ENCODE measurements at places on chromosomes 6 and 20.

GRCh38 chr6:14966906-14967711 is 278.8 kb upstream of the JARID2 start:
- no peak for DNase-seq

- DNase-seq: peak; percentile 18
Measured at GRCh38 chr6:99282479-99283062, 66.9 kb downstream of the FAXC start.

GRCh38 chr6:16840725-16841124 is 79.5 kb upstream of the ATXN1 start:
- no peak for DNase-seq

DNA sequence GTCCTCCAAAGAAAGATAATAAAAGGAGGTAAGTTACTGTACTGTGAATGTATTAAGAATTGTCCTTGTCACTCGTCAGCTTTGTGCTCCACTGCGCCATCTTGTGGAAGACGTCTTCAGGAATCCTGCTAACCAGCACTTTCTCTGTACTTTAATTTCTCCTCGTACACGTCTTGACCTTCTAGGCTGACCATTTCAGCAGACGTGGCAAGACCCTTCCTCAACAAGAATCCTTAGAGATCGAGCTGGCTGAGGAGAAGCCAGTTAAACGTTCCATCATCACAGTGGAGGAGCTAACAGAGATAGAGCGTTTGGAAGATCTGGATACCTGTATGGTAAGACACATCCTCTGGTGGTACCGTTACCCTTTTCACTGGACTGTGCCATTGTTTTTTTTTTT is 95.5 kb upstream of the SCGN start:
- peak; percentile 80 for DNase-seq

DNA sequence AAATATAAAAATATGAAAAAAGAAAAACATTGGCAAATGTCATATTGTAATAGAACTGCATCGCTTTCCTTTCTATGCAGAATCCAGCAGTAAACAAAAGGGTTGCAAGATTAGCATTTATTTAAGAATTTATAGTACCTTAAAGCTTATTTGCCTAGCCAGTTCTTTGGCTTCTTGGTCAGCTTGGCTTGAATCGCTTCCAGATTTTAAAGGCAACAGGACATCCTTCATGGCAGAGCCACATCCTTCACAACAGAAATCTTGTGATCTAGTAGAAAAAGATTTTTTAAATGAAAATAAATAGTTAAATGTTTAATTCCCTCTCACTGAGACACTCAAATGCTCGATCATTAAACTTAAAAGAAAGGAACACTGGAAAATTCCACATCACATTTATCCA is 17.4 kb downstream of the UBE2J1 start:
- no peak for DNase-seq

- no peak for DNase-seq
Measured at GRCh38 chr20:37229357-37229756, 32.3 kb downstream of the GHRH start.

- no peak for DNase-seq
Measured at GRCh38 chr6:79267128-79267527, 32.6 kb upstream of the HMGN3 start.

DNA sequence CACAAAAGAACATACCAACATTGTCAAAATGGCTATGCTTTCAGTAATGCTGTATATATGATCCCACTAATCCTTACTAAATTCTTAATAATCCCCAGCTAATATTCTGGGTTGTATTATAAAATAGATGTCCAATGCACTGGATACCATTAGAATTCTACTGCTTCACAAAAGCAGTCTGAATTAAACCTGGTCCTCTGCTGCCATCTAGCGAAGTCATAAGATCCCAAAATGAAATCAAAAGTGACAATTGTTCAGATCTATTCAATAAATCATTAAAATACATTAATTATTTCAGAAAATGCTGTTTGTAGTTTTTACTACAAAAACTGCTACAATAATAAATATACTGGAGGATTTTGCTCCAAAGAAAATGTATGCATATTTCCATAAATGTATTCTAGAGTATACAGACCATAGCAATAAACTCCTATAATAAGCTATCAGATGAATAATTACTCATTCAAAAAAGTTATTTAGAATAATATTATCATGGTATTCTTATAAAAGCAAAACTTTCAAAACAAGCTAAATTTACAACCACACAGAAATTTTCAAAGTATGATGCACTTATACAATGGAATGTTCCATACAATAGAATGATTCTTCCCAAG is 92.6 kb downstream of the RNGTT start:
- peak; percentile 79 for DNase-seq

GRCh38 chr6:3230900-3231246 is 3.4 kb upstream of the TUBB2B start:
- no peak for DNase-seq

GRCh38 chr6:37867756-37868446 is 48.4 kb downstream of the ZFAND3 start:
- DNase-seq: no peak

DNA sequence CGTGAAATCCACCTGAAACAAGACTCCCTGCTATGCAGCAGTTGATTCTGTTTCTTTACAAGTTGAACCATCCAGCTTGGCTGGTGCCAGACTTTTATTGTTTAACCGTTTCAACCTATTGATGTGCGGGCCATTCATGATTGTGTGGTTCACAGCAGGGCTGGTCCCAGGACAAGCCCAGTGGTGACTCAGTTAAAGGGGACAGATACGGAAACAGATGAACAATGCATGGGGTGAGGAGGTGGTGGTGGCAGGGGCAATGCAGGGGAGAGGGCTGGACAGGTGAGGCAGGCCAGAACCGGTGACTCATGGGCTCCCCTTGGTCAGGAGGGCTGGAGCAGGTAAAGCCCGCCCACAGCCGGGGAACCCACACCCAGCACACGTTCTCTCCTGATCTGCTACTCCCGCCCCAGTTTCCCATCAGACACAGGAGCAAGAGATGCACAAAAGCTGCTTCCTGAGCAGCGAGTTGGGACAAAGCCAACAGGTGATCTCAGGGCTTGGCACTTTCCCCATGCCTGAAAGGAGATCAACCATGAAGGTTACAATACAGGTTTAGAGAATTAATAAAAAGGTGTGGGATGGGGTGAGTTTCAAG is 232.2 kb downstream of the LY86 start:
- DNase-seq: no peak

DNA sequence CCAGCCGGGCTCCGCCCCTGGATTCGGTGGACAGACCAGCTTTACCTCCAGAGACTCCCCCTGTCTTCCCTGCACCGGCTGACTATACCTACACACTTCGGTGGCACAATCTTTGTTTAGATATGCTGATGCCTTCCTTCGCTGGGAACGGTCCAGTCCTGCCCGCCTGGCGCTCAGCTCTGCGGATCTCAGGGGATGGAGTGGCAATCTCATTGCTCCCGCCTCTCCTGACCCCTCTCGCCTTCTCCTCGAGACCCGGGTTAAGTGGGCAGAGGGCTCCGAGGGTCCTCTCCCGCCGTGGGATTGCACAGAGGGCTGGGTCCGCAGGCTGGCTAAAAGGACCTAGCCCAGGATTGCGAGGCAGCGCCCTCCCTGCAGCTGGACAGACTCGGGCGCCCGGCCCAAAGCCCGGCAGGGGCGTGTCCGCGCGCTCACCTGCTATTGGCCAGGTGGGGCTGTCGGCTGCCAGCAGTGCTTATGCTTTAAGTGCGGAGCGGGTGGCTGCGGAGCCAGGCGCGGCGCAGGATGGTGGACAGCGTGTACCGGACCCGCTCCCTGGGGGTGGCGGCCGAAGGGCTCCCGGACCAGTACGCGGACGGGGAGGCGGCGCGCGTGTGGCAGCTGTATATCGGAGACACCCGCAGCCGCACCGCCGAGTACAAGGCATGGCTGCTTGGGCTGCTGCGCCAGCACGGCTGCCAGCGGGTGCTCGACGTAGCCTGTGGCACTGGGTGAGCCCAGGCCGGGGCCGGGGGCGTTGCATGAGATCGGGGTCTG is at the start of gene GNMT:
GNMT (plus strand) TSS at position 512 of the 777 bp plus-strand sequence; CDS start at position 526, 14 bp downstream.
- DNase-seq: no peak

GRCh38 chr6:21559238-21559637 is 34.3 kb upstream of the SOX4 start:
- DNase-seq: no peak

GRCh38 chr6:105890521-105891244 is 195.5 kb upstream of the PRDM1 start:
- no peak for DNase-seq

DNA sequence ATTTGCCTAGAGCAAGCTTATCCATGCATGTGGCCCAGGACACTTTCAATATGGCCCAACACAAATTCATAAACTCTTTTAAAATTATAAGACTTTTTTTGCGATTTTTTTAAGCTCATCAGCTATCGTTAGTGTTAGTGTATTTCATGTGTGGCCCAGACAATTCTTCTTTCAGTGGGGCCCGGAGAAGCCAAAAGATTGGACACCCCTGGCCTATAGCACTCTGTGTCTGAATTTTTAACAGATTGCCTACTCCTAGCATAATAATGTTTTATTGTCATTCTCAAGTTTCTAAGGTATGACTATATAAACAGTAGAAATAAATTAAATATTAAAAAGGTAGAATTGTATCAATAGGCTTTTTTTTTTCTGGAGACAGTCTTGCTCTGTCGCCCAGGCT is 48.6 kb upstream of the LOC128125822 start:
- no peak for DNase-seq

GRCh38 chr20:41004531-41005360 is 23.9 kb upstream of the TOP1 start:
- DNase-seq: peak; percentile 65

DNA sequence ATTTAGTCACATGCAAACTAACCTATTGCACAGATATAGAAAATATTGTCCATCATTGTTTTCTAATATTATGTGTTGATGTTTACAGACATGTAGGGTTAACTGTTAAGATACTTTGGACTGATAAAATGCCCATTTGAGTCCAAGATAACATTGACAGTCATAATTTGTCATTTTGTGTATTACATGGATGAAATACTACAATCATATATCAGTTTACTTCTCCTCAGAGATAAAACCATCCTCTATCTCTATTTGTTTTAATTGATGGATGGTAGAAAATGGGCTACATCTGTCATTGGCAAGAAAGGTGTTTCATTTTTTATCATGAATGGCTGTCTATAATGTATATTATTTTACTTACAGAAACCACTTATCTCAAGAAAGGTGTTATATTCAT is 6.2 kb downstream of the EPHA7 start:
- DNase-seq: no peak

DNA sequence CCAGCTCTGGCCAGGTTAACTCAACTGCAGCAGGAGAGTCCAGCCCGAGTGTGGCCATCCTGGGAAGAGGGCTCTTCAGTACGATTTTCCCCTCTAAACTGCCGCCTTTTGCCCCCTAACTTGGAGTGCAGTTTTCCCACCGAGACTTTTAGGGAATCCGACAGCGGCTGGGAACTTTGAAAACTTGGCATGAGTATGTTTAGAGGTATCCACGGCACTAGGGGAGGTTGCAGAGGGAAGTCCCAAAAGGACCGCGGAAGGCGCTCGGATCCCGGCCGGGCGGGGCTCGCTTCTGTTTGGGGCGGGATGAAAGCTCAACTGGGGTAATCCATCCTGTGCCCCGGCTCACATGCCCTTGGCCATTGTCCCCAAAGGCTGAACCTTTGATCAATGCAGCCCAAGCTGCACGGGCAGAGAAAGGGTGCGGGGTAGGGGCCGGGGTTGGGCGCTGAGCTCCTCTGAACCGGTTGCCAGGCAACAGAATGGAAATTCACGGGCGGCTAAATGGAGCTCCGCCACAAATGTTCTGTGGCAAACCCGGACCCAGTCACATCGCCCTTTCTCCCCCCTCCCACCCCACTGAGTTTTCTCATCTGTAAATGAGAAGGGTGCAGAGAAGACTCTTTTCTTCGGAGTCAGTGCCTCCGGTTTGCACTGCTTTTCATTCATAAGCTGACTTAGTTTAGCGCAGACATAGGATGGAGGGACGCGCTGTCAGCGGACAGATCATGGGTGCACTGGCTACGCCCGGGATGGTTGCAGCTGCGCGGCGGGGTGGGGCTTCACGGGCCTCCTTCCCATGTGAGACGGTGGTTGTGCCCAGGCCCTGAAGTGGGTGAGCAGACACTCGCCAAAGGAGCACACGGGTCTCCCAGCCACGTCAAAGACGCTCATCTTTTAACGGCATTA is 2.3 kb downstream of the BMP6 start:
- peak; percentile 22 for DNase-seq

DNA sequence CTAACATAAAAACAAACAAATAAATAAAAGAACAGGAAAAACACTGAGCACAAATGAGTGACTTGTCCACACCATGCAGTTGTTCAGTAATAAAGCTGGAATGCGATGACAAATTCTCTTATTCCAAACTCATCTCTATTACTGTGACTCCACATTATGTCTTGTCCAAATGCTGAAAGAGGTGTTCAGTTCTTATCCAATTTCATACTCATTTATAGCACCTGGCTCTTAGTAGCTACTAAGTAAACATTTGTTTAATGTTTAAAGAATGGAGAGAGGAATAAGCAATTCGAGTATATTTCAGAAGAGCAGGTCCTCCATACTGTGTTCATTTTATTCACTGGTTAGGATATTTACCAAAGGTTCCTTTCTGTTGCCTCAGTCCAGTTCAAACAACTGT is 439.0 kb upstream of the JAG1 start:
- DNase-seq: no peak

DNA sequence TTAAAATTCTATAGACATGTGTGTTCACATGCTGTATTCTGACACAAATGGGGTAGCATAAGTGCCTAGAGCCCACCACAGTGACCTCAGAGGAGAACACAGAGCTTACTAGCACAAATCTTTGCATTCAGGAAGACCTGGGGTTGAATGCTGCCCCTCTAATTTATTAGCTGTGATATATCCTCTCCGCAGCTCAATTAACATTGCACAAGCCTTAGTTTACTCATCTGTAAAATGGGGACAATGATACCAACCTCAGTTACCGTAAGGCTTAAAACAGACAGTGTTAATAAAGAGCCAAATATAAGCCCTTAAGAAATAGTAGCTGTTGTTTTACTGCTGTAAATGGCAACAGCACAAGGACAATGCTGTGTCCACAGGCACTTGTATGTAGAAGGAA is 36.2 kb upstream of the IL17A start:
- DNase-seq: no peak

DNA sequence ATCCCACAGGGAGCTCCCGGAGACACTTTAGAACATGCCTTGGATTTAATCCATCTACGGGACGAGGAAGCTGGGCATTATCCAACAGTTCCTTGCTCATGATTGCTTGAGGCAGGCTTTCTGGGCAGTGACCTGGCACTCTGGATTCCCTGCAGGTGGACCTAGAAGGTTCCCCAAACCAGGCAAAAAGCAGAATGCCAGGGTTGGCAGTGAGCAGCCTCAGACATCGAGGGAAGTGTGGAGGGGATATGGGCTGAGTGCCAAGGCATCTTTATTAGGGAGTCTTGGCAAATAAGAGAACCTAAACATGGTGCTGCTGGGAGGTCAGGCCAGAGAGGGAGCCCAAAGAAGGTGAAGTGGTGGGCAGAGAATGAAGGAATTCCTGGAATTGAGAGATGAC is 158.5 kb downstream of the CD83 start:
- DNase-seq: no peak

Measured in OCI-LY7 (cell line).